ENCODE measurements at places on chromosomes 5 and 9. TPM values are rescaled to one million over a fixed set of nuclear protein-coding genes. Genes with fewer than 3 reads are reported as not detected.

DNA sequence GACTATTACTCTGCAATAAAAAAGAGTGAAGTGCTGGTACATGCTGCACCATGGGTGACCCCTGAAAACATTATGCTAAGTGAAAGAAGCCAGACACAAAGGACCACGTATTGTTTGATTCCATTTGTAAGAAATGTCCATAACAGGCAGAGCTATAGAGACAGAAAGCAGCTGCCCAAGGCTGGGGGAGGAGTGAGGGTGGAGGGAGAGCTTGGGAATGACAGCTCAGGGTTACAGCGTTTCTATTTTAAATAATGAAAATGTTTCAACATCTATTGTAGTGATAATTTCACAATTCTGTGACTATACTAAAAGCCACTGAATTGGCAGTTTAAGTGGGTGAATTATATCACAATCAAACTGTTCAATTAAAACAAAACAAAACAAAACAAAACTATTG, 81.7 kb downstream of the MYO10 start:
- no peak for DNase-seq

Gene SLC27A4
- polyA plus RNA-seq, result 162 TPM

- DNase-seq, result no peak
Observed at GRCh38 chr9:78663369-78663768, 366.4 kb downstream of the PSAT1 start.

- DNase-seq, result no peak
Observed at GRCh38 chr5:10989577-10990263, 228.7 kb upstream of the DAP start.

DNA sequence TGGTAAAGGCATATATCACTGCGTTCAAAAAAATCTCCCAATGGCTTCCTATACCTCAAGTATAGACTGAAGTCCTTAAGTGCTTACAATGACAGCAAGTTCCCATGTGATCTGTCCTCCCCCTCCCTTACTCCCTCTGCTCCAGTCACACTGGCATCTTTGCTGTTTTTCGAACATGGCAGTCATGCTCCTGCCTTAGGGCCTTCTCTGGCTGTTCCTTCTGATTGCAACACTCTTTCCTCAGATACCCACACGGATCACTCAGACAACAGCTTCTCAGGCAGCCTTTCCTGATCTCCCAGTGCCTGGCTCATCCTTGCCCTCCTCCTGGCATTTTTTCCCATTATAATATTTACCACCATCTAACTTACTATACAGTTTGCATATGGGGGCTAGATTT, 232.8 kb downstream of the ARHGEF28 start:
- no peak for DNase-seq

DNA sequence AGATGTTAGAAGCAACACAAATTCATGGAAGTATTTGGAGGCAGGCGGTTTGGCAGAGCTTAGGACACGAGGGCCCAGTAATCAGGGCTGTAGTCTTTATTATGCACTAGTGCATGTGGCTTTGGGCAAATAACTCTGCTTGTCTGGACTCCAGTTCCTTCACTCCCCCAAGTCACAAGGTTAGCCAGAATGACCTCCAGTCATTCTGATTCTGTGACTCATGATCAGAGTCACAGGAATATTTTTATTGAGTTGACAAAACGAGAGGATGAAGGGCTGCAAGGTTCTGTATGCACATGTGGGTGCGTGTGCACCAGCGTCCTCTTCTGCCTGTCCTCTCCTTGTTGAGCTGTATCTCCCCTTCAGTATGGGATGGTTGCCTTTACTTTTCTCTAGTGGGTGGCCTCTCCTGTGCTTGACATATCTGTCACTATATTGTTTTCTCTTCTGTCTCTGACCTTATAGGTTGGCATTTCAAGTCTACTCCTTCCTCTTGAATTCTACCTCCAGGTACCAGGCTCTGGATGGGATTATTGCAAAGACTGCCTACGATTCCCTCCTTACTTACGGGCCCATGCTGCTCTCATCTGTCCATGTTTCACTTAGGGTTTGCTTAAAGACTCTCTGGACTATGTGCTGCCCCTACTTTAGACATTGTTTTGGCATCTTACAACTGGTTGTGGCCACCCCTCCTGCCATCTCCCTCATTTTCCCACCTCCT, 94.6 kb downstream of the KDM4C start:
- DNase-seq, result no peak
